Choroid plexus epithelial cell (primary cell): ENCODE measurements at places on chromosomes 7 and 10.
A peak's percentile ranks its signal among the peaks of the same experiment; 100 is the strongest.

GRCh38 chr10:118871244-118871865, 116.6 kb upstream of the CACUL1 start:
- peak; percentile 31 for DNase-seq

GRCh38 chr7:156198277-156198676, 386.0 kb upstream of the SHH start:
- no peak for DNase-seq

- DNase-seq, result no peak
Observed at GRCh38 chr7:16395121-16395520, 26.2 kb downstream of the CRPPA start.

DNA sequence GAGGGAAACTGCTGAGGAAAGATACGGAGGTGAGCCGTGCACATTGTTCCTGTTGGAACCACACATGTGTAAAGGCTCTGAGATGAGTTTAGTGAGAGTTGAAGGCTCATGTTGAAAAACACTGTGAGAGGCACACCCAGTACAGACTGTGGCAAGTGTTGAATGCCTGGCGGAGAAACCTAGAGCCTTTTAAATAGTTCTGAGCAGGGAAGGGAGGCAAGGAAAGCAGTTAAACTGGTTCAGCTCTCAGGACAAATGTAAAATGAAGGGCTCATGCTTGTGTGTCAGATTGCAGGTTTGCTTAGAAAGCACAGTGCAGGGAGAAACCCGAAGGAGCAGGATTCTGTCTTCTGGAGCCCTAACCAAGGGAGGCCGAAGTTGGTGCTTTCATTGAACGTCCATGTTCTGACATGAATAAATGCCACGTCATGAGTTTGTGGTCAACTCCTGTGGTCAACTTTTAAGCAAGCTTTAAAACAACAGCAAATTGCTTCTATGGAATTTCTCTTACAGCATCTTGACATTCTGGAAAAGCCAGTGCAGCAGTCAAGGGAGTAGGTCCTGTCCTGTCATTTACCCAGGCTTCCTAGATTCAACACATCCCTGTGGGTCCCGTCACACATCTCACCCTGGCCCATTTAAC, 650.9 kb upstream of the GALNT17 start:
- DNase-seq, result no peak

DNA sequence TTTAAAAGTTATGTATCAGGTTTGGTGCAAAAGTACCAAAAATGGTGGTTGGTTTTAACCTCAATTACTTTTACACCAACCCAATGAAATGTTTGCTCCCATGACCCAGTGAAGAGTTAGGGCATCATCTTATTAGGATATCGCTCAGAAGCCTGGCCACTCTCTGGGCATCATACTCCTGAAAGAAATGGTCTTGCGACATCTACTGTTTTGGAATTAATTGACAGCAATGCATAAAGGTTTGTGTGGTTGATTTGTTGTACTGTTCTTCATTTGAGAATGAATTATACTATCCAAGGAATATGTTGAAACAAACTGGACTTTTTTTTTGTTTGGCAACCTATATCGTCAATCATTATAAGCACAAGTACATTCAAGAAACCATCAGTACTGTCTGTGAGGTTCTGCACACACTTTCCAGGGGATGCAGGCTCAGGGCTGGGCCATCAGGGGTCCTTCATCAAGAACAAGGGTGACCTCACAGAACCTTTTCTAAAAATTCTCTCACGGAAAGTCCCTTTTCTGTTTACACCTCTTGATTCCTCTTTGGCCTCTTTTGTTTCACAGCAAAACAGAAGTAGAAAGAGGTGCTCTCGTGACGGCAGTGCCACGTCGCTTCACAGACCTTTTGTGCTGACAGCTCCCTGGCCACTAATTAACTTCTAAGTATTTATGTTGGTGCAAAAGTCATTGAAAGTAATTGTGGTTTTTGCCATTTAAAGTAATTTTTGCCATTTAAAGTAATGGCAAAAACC, 117.2 kb upstream of the KLF6 start:
- DNase-seq, result peak; percentile 58

GRCh38 chr10:28906415-28906814, 229.1 kb downstream of the BAMBI start:
- no peak for DNase-seq

DNA sequence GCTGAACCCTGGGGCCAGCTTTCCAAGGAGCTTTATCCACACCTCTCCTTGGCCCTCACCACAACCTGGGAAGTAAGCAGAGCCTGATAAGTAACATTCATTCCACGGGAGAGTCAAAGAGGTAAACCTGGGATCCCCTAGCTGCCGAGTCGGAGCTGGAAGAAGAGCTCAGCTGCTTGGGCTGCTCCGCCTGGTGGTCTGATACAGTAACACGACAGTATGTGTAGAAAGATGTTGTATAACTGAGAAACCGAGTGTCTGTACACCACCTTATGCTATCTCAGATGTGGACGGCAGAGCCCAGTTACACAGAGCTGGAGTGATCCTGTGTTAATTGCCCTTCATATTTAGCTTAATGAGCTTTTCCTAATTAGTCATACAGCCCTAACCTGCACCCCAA, 151.3 kb upstream of the KMT2E start:
- peak; percentile 38 for DNase-seq

GRCh38 chr10:72483471-72483870, 128.8 kb upstream of the DNAJB12 start:
- DNase-seq, result peak; percentile 39

DNA sequence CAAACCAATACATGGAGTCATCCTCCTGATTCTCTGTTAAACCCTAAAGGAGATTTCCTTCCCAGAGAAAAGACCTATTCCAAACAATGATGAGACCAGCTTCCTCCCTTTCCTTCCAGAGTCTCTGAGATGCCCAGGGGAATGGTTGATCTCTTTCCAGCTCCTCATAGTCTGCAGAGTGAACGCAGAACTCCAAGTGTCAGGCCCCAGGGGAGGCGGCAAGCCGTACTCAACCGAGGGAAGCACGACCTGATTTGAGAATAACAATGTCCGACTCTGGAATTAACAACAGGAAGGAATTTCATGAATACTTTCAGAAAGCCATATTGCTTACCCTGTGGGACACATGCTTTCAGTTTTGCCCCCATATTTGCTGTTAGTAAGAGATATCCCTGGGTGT, 241.7 kb upstream of the GLI3 start:
- DNase-seq, result no peak

DNA sequence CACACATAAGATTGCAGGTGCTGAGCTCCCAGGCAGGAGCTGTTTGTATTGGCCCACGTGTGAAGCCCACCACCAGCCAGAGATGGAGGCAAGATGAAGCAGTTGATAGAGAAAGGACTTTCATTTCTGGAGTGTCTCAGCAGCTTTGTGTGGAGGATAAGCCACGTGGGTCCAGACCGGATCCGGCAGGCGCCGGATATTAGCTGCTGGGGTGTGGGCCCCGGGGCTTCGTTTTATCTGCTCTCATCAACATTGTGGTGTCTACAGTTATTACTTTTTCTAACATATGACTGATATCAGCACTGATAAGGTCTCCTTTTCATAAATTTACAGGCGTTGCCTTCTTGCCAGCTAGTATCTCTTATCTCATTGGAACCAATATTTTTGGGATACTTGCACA, 25.5 kb downstream of the SLC18A2 start:
- no peak for DNase-seq

- no peak for DNase-seq
Observed at GRCh38 chr7:16647435-16647960, 1.5 kb downstream of the BZW2 start.

- DNase-seq, result no peak
Observed at GRCh38 chr7:126302639-126303038, 950.1 kb downstream of the GRM8 start.

DNA sequence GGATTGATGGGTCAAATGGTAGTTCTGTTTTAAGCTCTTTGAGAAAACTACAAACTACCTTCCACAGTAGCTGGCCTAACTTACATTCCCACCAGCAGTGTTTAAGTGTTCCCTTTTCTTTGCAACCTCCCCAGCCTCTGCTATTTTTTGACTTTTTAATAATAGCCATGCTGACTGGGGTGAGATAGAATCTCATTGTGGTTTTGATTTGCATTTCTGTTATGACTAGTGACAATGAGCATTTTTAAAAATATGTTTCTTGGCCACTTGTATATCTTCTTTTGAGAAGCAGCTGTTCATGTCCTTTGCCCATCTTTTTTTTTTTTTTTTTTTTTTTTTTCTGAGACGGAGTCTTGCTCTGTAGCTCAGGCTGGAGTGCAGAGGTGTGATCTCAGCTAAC, 155.2 kb upstream of the BMPER start:
- peak; percentile 51 for DNase-seq

GRCh38 chr10:123429706-123430221, 236.4 kb upstream of the GPR26 start:
- no peak for DNase-seq

GRCh38 chr7:20834656-20835055, 48.0 kb upstream of the SP8 start:
- no peak for DNase-seq

DNA sequence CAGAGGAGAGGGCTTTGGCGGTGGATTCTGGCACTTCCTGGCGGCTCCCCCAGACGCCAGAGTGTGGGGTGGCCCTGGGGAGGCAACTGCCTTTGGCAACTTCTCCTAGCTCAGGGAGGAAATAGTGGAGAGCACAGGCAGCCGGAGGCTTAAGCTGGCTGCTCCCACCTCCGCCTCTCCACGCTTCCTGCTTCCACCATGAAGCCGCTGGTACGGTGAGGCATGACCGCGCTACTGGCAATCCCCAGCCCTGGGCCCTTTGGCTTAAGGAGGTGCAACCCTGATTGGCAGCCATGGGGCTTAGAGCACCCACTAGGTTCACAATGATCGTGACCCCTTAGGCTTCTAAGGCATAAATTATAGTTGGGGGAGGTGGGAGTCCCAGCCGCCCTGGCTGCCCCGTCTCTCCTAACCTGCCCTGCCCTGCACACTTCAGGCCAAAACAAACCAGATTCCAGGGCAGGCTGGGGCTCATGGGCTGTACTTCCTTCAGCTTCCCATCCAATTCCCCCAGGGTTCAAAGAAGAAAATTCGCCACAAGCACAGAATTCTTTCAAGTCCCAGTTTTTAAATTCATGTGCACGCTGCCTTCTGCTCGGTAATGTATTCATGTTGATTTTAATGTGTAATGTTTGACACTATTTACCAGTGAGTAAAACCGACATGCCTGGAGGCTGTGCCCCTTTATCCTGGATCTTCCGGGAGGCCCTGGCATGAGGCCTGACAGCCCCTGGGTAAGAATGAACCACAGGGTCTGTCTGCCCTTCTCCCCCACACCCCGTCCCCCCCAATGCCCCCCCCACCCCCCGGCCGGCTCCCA, 90.7 kb upstream of the LRRC4 start:
- DNase-seq, result peak; percentile 26

- peak; percentile 72 for DNase-seq
Observed at GRCh38 chr10:33321516-33321915, 13.0 kb downstream of the NRP1 start.

GRCh38 chr7:100437150-100438100, 1.1 kb upstream of the PPP1R35 start:
- no peak for DNase-seq

DNA sequence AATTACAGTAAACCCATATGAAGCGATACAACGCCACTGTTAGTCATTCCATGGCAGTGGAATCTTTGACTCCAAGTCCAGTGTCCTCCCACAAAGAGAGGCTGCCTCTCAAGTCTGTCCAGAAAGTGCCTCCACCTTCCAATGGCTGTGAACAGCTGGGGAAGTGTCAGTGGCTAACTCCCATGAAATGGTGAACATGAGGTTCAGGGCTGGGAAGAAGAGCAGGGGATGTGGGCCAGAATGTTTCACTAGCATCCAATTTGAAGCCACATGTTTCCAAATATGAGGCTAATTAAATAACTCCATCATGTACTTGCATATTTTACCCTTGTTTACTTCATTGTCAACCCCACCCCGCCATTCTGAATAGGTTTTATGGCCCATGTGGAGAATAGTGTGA, 53.1 kb upstream of the CHST15 start:
- DNase-seq, result no peak

- no peak for DNase-seq
Observed at GRCh38 chr10:131207584-131208532, 103.7 kb downstream of the TCERG1L start.

DNA sequence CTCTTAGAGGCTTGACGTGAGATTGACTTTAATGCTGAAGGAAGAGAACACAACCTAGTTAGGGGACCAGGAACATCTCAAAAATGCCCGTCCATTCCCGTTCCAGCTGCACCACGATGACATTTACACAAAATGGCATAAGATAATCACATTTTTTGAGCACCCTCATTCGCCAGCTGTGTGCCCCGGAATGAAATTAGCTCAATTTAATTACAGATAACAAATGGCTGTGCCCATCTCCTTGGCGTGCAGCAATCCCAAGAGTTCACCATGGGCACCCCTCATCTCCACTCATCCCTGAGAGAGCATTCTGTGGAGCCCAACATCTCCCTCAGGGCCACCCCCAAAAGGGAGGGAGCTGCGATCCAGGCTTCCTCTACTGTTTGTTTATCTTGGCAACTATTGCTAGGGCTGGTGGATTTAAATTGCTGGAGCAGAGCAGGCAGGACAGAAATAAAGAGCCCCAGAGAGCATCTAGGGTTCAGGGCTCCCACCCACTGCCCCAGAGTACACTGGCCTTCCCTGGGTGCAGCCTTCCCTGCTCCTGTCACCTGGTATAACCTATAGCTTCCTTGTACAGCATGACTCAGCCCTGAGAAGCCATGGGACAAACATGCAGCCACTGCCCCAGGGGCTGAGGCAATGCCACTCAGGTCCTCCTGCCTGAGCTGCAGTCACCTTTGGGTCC, 263.5 kb downstream of the ZEB1 start:
- DNase-seq, result peak; percentile 42

GRCh38 chr7:134374791-134375190, 58.1 kb upstream of the SLC35B4 start:
- DNase-seq, result no peak

GRCh38 chr10:36464291-36464690, 661.1 kb upstream of the ANKRD30A start:
- DNase-seq, result no peak

GRCh38 chr7:105009667-105010503, 4.1 kb upstream of the KMT2E start:
- DNase-seq, result no peak

DNA sequence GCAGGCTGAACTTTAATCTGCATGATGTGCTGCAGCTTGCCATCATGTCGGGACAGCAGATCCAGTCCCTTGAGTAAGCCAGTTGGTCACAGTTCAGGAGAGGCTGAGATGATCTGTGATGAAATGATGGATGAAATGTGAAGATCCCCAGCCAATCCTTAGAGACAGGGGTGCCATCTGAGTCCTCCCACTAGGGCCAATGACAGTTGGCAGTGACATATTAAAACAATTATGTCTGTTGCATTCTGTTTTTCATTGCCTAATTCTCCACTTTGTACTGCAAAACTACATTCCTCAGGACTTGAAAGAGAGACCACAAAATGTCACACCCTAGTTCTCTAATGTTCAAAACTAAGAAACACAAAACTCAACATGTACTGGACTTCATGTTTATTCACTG, 66.3 kb upstream of the CAV2 start:
- DNase-seq, result peak; percentile 51

GRCh38 chr10:24519950-24520349, 203.7 kb downstream of the ARHGAP21 start:
- DNase-seq, result no peak

DNA sequence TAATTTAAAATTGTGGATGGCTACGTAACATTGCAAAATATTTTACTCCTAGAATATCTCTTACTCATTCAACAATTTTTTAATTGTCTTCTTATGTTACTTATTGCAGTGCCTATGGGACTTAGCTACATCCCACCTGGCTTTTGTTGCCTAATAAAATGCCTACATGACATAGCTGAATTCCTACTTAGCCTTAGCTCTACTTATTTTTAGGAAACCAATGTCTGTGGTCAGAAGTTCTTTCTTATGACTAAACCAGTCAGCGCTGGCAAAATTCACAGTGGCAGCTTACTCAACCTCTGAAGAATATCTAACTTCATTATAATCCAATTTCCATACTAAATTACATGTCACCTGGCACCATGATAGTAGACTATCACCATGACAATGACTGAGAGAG, 1612.4 kb upstream of the LRRTM3 start:
- peak; percentile 2 for DNase-seq
